Hepatocyte (in vitro differentiated cells): ENCODE measurements at places on chromosomes 5 and 9. TPM values are rescaled to one million over a fixed set of nuclear protein-coding genes. Genes with fewer than 3 reads are reported as not detected.

DNA sequence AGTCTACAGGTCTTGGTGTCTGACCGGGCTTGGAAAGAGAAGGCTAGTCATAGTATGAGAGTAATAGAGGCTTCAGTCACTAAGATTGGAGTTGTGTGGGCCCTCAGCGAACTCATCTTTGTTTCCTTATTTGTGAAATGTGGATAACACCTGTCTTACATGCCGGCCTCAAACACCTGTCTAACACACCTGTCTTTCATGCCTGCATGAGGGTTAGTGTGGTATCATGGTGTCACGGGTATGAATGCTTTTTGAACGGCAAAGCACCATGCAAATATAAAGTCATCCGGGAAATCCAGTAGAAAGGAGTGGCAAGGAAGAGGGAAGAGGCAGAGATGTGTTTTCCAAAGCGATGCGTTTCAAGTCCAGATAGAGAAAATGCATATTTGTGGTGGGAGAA is 25.5 kb downstream of the GRAMD2B start:
- no peak overlapping the region for H3K27ac ChIP-seq
- no peak overlapping the region for H3K4me3 ChIP-seq
- no peaks in the 10 kb centered on the region for H3K27me3 ChIP-seq
- DNase-seq, result no peak

DNA sequence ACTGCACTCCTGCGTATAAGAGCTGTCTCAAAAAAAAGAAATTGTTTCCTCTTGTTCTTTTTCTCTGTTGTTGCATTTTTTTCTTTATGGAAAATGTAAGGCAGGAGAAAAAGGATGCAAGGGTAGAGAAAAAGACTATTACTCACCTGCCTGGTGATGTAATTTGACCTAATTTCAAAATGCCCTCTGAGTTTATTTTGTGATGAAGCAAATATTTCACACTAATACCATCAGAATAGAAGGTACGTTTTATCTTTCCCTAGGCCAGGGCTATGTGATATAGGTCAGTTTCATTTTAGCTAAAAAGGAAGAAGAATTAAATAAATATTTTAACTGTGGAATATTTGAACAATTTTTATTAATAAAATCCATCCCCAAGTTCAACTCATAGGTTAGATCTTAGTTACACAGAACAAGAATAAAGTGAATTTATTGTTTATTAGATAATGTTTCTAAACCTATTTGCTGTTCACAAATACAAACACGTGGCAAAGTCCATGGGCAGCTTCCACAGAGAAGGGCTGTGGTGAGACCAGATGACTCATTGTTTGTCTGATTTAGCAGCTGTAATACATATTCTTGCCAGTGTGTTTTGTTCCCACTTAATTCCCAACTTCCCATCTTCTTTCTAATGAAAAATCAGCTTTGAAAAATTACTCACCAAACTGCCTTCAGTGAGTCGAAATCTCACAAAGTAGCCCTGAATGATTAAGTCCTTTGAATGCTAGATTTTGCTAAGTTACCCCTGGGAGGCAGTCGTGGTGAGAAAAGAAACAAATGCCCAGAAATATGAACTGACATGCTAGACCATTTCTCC is 52.8 kb upstream of the CCDC112 start:
- H3K4me1 ChIP-seq, result peaks cover 17% of the 10 kb centered on the region
- no peak overlapping the region for H3K4me3 ChIP-seq
- no peaks in the 10 kb centered on the region for H3K36me3 ChIP-seq
- peak; percentile 75 for DNase-seq
- peak overlapping the region; percentile 79 for H3K27ac ChIP-seq

DNA sequence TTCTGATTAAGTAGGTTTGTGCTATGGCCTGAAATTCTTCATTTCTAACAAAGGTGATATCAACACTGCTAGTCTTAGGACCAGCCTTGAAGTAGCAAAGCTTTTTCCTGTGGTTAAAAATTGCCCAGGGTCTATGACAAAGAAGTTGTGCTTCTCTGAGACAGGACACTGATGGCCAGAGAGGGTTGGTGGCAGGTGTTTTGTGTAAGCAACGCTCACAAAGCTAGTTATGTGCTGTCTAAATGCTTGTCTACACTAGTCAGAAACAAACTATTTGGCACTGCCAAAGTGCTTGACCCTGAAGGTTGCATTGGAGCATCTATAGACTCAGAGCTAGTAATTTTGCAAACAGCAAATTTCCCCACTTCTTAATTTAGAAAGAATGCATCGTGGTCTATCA is 44.1 kb upstream of the SELENOP start:
- H3K4me3 ChIP-seq, result no peak overlapping the region
- H3K36me3 ChIP-seq, result no peaks in the 10 kb centered on the region
- H3K4me1 ChIP-seq, result peaks cover 42% of the 10 kb centered on the region
- H3K27ac ChIP-seq, result peak overlapping the region; percentile 85
- DNase-seq, result no peak

- no peaks in the 10 kb centered on the region for H3K36me3 ChIP-seq
- H3K4me3 ChIP-seq, result no peak overlapping the region
- no peaks in the 10 kb centered on the region for H3K4me1 ChIP-seq
- no peak overlapping the region for H3K27ac ChIP-seq
Measured at GRCh38 chr9:78997296-78997695, 574.5 kb upstream of the TLE4 start.

- DNase-seq, result no peak
- no peaks in the 10 kb centered on the region for H3K36me3 ChIP-seq
- no peak overlapping the region for H3K27ac ChIP-seq
- no peaks in the 10 kb centered on the region for H3K27me3 ChIP-seq
- no peak overlapping the region for H3K4me3 ChIP-seq
Measured at GRCh38 chr9:120683150-120683549, 31.1 kb downstream of the MEGF9 start.

DNA sequence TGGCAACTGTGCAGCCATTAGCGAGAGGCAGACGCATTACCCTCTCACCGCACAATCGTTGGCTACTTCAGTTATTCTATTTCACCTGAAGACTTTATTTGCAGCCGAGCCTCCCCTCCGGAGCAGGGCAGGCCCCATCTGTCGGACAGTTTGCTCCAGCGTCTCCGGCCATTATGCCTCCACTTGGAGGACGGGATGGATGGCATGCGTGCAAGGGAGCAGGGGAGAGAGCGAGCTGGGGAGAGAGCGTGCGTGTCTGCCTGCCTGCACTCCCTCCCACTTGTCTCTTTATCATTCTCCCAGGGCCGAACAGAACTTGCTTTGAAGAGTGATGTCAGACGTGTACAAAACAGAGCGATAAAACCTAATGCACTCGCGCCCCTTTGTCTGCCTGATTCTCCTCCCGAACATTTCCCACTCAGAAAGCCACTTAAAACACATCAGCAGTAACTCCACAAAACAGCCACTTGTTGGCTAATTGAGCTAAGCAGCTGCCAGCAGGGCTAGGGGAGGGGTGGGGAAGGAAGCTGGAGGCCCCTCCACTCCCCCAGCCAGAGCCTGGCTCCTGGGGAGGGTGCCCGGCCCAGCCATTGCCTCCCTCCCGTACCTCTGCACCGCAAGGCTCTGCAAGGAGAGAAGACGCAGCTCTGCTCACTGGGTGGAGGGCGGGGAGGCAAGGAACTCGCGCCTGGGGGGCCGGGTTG is 43.4 kb upstream of the FUBP3 start:
- peak; percentile 76 for DNase-seq

DNA sequence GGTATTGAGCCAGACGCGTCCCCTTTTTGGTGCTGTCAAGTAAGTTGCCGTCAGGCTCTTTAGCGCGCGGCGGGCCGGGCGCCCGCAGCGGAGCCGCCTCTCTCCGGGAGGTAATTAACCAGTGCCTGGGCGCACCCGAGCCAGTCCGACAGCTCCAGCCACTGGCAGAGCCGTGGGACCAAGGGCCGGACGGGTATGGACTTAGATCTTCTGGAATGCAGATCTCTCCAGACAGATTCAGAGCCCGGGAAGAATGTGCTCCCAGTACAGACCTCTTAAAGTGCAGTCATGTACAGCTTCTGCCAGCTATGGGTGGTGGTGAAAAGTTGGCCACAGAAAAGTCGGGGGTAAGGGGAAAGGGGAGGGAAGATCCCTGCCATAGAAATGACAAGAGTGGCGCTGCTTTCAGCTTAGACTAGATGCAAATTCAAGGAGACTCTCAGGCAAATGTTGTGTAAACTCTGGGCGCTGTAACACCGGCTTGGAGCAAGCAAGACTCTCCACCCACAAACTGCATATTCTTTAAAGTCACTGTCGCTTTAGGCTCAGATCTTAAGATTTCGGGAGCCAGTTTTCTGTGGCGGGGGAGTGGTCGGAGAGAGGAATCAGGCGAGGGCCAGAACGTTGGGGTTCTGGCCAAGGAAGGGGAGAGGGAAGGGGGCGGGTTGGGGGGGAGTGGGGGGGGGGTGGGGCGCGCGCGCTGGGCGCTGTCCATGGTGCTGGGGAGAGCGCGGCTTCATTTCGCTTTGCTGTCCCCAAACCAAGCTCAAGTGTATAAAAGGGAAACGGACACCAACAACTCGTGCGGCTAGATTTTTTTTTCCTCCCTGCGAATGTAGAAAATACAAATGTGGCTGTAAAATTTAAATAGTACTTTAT is 29.2 kb downstream of the NR2F1 start:
- H3K27me3 ChIP-seq, result peaks cover 97% of the 10 kb centered on the region
- no peak for DNase-seq
- no peak overlapping the region for H3K4me3 ChIP-seq
- H3K4me1 ChIP-seq, result peaks cover 11% of the 10 kb centered on the region
- H3K36me3 ChIP-seq, result no peaks in the 10 kb centered on the region
- no peak overlapping the region for H3K27ac ChIP-seq

- no peak for DNase-seq
- H3K4me3 ChIP-seq, result no peak overlapping the region
- H3K27me3 ChIP-seq, result no peaks in the 10 kb centered on the region
- peaks cover 21% of the 10 kb centered on the region for H3K4me1 ChIP-seq
- peak overlapping the region; percentile 85 for H3K27ac ChIP-seq
- H3K36me3 ChIP-seq, result no peaks in the 10 kb centered on the region
Measured at GRCh38 chr9:68741704-68742332, 36.8 kb downstream of the PIP5K1B start.

Gene FST
- 15.3 and 18.4 TPM in 2 replicates for total RNA-seq

Gene GCNT1
- 59.3 and 62.4 TPM in 2 replicates for total RNA-seq

- no peak overlapping the region for H3K4me3 ChIP-seq
- no peaks in the 10 kb centered on the region for H3K27me3 ChIP-seq
- DNase-seq, result no peak
- H3K4me1 ChIP-seq, result peaks cover 10% of the 10 kb centered on the region
- no peaks in the 10 kb centered on the region for H3K36me3 ChIP-seq
Measured at GRCh38 chr5:104539618-104540350, 977.2 kb upstream of the NUDT12 start.

- DNase-seq, result no peak
- H3K4me1 ChIP-seq, result peaks cover 12% of the 10 kb centered on the region
- no peaks in the 10 kb centered on the region for H3K27me3 ChIP-seq
- no peak overlapping the region for H3K27ac ChIP-seq
Measured at GRCh38 chr9:69943148-69943806, 100.4 kb upstream of the MAMDC2 start.

DNA sequence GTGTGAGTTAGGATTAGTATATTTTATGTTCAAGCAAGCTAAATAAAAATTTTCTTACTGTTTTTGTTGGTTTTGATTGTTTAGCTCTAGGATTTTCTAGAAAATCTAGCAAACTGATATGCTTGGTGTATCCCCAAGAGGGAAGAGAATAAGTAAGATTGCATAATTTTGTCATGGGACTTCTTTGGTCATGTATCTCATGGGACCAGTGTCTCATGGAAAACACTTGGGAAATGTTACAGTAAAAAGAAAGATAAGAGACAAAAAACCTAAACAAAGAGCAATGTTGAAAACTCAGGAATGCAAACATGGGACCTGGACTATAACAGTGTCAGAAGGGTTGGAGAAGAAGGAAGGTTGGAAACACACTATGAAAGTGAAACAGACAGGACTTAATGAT is 119.4 kb downstream of the TLR4 start:
- no peaks in the 10 kb centered on the region for H3K27me3 ChIP-seq
- no peaks in the 10 kb centered on the region for H3K36me3 ChIP-seq
- H3K27ac ChIP-seq, result no peak overlapping the region
- H3K4me3 ChIP-seq, result no peak overlapping the region
- no peak for DNase-seq

DNA sequence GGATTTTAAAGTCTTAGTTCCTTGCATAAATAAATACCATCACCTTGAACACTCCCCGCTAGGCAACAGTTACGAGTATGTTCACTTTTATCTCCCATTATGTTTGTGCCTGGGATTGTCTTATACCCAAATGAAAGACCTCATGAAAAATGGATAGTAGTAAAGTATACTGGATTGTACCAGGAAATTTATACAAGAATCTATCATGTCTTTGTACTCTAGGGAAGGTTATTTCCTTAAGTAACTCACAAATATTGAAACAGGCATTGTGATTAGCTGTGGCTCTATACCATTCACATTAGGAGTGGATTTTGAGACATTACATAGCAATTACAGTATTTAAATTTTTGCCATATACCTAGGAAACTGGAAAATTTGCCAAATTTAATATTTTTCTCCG is 24.0 kb downstream of the NFIB start:
- DNase-seq, result no peak
- no peak overlapping the region for H3K4me3 ChIP-seq
- H3K27ac ChIP-seq, result no peak overlapping the region
- no peaks in the 10 kb centered on the region for H3K27me3 ChIP-seq

DNA sequence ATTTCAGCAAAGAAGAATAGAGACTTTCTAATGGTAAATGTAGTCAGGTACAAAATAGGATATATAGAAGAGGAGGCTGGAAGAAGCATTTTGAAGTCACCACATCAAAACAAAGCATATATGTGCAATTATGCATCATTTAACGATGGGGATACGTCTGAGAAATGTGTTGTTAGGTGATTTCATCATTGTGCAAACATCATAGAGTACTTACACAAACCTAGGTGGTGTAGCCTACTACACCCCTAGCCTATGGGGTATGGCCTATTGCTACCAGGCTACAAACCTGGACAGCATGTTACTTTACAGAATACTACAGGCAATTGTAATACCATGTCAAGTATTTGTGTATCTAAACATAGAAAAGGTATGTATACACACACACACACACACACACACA is 28.4 kb downstream of the ELP1 start:
- H3K27ac ChIP-seq, result no peak overlapping the region
- H3K27me3 ChIP-seq, result no peaks in the 10 kb centered on the region
- H3K4me3 ChIP-seq, result no peak overlapping the region
- no peaks in the 10 kb centered on the region for H3K36me3 ChIP-seq
- H3K4me1 ChIP-seq, result no peaks in the 10 kb centered on the region

Gene HTR1A
- total RNA-seq, result 0.20 and 0.57 TPM in 2 replicates

DNA sequence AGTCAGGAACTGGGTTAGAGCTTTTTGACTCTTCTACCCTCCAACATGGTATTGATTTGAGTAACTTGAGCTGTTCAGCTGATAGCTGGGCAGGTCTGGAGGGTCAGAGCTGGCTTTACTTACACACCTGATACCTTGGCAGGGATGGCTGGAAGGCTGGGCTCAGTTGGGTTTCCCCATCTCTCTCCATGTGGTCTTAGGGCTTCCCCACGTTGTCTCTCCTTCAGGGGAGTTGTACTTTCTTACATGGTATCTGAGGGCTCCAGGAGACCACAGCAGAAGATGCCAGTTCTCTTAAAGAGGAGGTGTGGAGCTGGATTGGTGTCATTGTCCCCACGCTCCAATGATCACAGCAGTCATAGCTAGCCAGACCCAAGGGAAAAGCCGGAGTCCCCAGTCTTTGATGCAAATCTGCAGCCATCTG is 25.6 kb downstream of the ISOC1 start:
- no peaks in the 10 kb centered on the region for H3K4me1 ChIP-seq
- H3K27me3 ChIP-seq, result no peaks in the 10 kb centered on the region
- no peak for DNase-seq
- no peaks in the 10 kb centered on the region for H3K36me3 ChIP-seq
- H3K4me3 ChIP-seq, result no peak overlapping the region

- no peaks in the 10 kb centered on the region for H3K27me3 ChIP-seq
- no peak overlapping the region for H3K4me3 ChIP-seq
- no peaks in the 10 kb centered on the region for H3K36me3 ChIP-seq
Measured at GRCh38 chr5:61933787-61934626, 372.0 kb upstream of the KIF2A start.

Gene TAS2R1
- 1.0 TPM in 1 of 2 replicates, not detected in the other for total RNA-seq
